ENCODE measurements at places on chromosomes 7 and 10.

GRCh38 chr7:47411901-47412300 is 170.0 kb downstream of the TNS3 start:
- DNase-seq = no peak

GRCh38 chr10:114618722-114619121 is 39.4 kb downstream of the ABLIM1 start:
- DNase-seq = no peak

DNA sequence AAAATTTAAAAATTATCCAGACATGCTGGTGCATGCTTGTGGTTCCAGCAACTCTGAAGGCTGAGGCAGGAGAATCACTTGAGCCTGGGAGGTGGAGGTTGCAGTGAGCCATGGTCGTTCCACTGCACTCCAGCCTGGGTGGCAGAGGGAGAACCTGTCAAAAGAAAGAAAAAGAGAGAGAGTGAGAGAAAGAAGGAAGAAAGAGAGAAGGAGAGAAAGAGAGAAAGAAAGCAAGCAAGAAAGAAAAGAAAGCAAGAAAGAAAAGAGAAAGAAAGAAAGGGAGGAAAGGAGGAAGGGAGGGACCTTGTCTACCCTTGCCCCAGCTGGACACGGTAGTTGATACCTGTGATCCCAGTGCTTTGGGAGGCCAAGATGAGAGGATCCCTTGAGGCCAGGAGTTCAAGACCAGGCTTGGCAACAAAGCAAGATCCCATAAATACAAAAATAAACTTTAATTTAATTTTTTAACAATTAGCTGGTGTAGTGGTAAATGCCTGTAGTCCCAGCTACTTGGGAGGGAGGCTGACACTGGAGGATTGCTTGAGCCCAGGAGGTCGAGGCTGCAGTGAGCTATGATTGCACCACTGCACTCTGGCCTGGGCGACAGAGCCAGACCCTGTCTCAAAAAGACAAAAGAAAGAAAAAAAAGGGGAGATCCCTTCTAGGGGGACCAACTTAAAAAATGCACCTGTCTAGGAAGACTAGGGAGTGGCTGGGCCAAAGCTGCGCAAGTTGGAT is 9.2 kb downstream of the NYAP1 start:
- no peak for DNase-seq

DNA sequence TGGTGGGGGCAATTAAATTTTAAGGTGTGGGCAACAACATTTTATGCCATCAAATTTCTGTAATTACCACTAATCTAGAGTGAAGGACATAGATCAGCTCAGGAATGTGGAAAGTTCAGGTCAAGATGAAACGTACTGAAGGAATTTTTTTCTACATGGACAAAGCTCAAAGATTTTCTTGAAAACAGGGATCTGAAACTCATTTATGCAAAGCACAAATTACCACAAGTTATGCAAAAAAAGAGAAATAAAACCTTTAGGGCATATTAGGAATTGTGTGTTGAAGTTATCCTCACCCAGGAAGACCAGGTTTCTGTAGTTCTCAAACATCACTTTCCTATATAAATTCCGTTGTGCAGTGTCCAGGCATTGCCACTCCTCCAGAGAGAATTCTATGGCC is 18.9 kb downstream of the ZNF680 start:
- DNase-seq = no peak

- no peak for DNase-seq
These were observed 59.2 kb upstream of the ANTXRL start for GRCh38 chr10:46227571-46227935.

GRCh38 chr7:45112648-45113047 is 1.2 kb upstream of the TBRG4 start:
- DNase-seq = no peak

GRCh38 chr10:122504610-122504950 is 43.2 kb downstream of the HTRA1 start:
- no peak for DNase-seq

GRCh38 chr7:156898938-156899337 is 6.0 kb upstream of the LMBR1 start:
- DNase-seq = no peak

Measured in activated CD8-positive, alpha-beta memory T cell treated with anti-CD3 and anti-CD28 coated beads for 4 hours (primary cell).